Liver (tissue), 10 donors: ENCODE measurements at places on chromosomes 6 and 20. TPM values are rescaled to one million over a fixed set of nuclear protein-coding genes. Genes with fewer than 3 reads are reported as not detected.
A peak's percentile ranks its signal among the peaks of the same experiment; 100 is the strongest.

- no peak for DNase-seq
These were observed at the start of gene INSM1 for GRCh38 chr20:20367575-20368417. INSM1 (plus strand) TSS chr20:20368104; CDS start chr20:20368268, 164 bp downstream.

DNA sequence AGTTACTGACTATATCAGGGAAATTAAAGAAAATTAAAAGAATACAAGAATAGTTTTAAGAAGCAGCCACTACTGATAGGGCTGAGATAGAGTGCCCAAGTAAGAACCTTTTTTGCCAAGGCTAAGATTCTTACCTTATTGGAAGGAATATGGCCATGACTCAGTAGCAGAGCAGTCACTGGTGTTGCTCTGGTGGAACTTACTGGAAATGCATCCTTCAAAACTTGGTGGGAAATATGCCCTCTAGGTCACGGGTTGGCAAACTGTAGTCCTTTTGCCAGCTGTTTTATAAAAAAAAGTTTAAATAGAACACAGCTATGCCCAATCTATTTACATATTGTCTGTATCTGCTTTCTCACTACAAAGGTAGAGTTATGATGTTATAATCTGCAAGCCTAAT is 6.0 kb downstream of the HSF2 start:
- DNase-seq, result no peak

- no peak for DNase-seq
These were observed 19.5 kb downstream of the MCM8 start for GRCh38 chr20:5969940-5970339.

GRCh38 chr20:8227293-8227692 is 95.2 kb downstream of the PLCB1 start:
- DNase-seq, result no peak

- no peak for DNase-seq
These were observed 14.8 kb downstream of the ARMC12 start for GRCh38 chr6:35751594-35751993.

- no peak for DNase-seq
These were observed 373.2 kb downstream of the TAF4 start for GRCh38 chr20:61692479-61692878.

DNA sequence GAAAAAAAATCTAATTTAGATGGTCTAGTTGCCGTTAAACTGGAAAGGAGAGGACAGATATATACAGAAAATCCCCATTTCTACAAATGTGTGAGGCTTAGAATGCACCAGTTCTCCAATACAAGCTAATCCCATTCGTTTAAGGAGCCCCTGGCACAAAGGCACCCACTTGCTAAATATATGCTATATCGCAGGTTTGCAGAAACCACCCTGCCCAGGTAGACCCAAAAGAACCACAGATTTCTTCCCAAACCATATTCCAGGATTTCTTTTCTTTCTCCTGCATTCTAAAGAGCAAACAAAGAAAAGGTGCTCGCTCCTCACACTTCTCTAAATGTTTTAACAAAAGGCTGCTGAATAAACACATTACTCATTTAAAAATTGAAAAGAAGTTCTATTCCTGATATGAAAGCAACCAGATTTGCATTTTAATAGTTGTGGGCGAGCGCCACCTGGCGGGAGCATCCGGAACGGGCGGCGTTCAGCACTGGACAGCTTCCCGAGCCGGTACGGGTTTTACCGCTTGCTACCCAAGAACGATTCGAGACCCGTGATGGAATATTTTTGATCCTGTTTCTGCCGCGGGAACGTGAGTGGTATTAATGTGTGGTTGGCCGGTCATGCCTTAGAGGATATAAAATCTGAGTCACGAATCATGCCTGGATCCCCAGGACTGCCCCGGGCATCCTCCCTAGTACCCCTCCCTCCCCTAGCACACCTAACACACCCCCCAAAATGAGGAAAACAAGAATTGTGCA is 2.1 kb downstream of the PTPRT start:
- peak; percentile 81 for DNase-seq

DNA sequence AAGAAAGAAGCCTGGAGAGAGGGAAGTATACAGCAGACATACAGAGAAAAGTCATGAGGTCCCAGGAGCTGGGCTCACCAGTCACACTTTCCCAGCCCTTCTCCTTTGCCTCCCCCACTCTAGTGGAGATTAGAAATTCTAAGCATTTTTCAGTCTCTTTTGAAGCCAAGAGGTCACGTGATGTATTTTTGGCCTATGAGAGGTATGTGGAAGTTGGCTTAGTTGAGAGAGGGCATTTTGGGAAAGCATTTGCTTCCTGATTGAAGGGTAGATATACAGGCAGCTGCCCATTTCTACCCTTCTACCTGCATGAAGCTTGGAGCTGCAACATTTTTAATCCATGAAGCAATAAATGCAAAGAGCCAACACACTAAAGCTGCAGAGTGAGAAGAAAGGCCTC is 106.0 kb upstream of the TNFAIP3 start:
- no peak for DNase-seq

DNA sequence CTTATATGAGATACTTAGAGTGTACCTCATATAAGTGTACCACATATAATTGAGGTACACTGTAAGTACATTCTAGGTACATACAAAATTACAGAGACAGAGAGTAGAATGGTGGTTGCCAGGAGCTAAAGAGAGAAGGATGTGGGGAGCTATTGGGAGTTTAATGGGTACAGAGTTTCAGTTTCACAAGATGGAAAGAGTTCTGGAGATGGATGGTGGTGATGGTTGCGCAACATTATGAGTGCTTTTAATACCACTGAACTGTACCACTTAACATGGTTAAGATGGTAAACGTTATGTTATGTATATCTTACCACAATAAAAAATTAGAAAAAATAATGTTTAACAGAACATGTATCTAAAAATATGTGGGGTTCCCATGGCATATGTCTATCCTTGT is 69.4 kb downstream of the PRND start:
- no peak for DNase-seq

DNA sequence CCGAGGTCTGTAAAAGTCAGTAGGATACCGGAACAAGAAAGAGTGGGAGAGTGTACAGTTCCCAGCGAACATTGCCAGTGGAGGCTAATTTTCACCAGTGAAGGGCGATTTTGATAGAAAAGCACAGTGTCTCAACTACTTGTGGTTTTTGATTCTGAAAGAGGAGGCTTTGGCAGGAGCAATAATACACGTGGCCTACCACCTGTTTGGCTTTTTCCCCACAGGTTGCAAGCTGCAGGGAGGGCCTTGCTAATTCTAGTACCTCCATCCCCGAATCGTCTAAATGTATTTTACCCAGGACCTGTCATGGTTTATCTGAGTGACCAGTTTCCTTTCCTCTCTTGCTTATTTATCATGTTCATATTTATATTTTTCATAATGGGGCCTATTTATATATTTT is 3.3 kb upstream of the EFCAB8 start:
- no peak for DNase-seq

- no peak for DNase-seq
These were observed 80.3 kb downstream of the NDUFAF5 start for GRCh38 chr20:13865156-13865555.

GRCh38 chr20:47019121-47019824 is 124.6 kb downstream of the EYA2 start:
- DNase-seq, result no peak

GRCh38 chr6:13194852-13195251 is 133.5 kb downstream of the TBC1D7 start:
- DNase-seq, result peak; percentile 41

GRCh38 chr6:142155895-142156757 is 9.1 kb downstream of the VTA1 start:
- no peak for DNase-seq

DNA sequence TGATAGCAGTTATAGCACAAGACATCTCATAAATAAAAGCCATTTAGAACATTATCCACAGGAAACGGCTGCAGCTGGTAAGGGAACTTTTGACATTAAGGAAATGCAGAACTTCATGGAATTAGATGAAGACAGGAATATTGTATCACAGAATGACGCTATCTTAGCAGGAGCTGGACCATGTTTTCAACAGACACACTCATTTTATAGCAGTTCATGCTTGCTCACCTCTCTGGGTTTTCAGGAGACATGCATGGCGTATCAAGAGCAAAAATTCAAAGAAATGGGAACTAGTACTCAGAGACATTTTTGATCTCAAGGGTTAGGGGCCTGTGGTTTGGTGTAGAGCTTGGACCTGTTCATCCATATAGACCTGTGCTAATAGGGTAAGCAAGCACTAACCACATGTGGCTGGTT is 125.0 kb downstream of the FYN start:
- DNase-seq, result no peak

- DNase-seq, result no peak
These were observed 17.4 kb upstream of the AVP start for GRCh38 chr20:3101737-3102574.

GRCh38 chr20:40578961-40579360 is 110.1 kb downstream of the MAFB start:
- DNase-seq, result no peak

DNA sequence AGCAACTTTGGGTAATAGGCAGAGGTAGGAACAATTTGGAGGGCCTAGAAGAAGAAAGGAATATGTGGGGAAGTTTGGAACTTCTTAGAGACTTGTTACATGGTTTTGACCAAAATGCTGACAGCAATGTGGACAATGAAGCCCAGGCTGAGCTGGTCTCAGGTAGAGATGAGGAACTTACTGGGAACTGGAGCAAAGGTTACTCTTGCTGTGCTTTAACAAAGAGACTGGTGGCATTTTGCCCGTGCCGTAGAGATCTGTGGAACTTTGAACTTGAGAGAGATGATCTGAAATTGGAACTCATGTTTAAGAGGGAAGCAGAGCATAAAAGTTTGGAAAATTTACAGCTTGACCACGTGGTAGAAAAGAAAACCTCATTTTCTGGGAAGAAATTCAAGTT is 28.3 kb upstream of the TMEM200A start:
- peak; percentile 36 for DNase-seq

The AP5S1 gene
- 9.1 TPM for polyA plus RNA-seq

The COL9A3 gene
- polyA plus RNA-seq, result 2.0 TPM

The GPLD1 gene
- polyA plus RNA-seq, result 15.5 TPM

The TBC1D20 gene
- polyA plus RNA-seq, result 9.4 TPM

The MARCKS gene
- 5.1 TPM for polyA plus RNA-seq

The LAMA2 gene
- 3.0 TPM for polyA plus RNA-seq

The OPRL1 gene
- polyA plus RNA-seq, result 0.04 TPM

The CALHM4 gene
- polyA plus RNA-seq, result not detected

The KIAA1755 gene
- polyA plus RNA-seq, result 1.3 TPM

The TAF11 gene
- 12.2 TPM for polyA plus RNA-seq
